ENCODE measurements at places on chromosomes 3 and 15. TPM values are rescaled to one million over a fixed set of nuclear protein-coding genes. Genes with fewer than 3 reads are reported as not detected.

The CCDC13 gene
- total RNA-seq, result 0.94 TPM

The STRIT1 gene
- total RNA-seq, result not detected

- no peak overlapping the region for H3K27ac ChIP-seq
- DNase-seq, result no peak
- no peak overlapping the region for H3K4me3 ChIP-seq
- no peaks in the 10 kb centered on the region for H3K36me3 ChIP-seq
Observed at GRCh38 chr3:59528251-59528650, 478.4 kb upstream of the CFAP20DC start.

DNA sequence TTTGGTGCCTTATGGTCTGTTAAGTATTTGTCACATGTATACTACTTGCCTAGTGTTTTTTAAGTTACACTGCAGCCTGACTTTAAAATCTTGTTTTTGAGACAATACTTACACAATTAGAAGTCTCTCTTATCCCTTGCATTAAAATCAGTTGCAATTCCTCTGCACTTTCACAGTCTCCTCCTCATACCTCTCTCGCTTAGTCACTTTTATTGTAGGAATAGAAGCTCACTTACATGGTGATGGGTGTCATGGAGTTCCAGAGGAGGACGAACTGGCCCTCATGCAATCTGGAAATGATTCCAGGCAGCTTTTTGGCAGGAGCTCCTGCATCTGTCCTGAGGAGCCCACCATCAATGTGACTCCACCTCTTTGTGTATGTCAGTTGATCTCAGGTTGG lies 238.4 kb upstream of the TBC1D5 start:
- no peaks in the 10 kb centered on the region for H3K36me3 ChIP-seq
- H3K27me3 ChIP-seq, result no peaks in the 10 kb centered on the region
- peaks cover 31% of the 10 kb centered on the region for H3K4me1 ChIP-seq
- H3K4me3 ChIP-seq, result peak overlapping the region; percentile 20
- no peak for DNase-seq

DNA sequence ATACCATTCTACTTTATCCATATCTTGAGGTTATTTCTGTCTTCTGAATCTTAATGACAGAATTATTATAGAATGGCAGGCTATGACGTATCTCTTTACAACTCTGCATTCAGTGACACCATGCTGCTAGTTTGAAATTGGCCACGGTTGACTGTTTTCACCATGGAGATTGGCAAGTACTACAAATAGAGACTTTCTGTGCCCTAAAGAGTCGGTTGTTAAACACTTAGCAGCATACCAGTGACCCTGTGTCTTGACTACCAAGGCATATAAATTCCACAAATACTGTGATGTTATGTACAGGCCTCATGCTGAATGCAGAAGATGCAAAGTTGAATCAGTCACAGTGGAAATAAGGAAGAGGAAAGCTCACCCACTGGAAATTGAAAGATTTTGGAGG lies 67.0 kb upstream of the CADPS start:
- H3K36me3 ChIP-seq, result no peaks in the 10 kb centered on the region
- no peaks in the 10 kb centered on the region for H3K4me1 ChIP-seq
- DNase-seq, result no peak
- H3K27me3 ChIP-seq, result no peaks in the 10 kb centered on the region
- no peak overlapping the region for H3K27ac ChIP-seq
- no peak overlapping the region for H3K4me3 ChIP-seq

- H3K27ac ChIP-seq, result no peak overlapping the region
- no peaks in the 10 kb centered on the region for H3K4me1 ChIP-seq
- H3K36me3 ChIP-seq, result peaks cover 34% of the 10 kb centered on the region
- no peak for DNase-seq
- no peaks in the 10 kb centered on the region for H3K27me3 ChIP-seq
- no peak overlapping the region for H3K4me3 ChIP-seq
Observed at GRCh38 chr3:45475145-45475544, 86.8 kb downstream of the LARS2 start.

- no peak overlapping the region for H3K4me3 ChIP-seq
- H3K4me1 ChIP-seq, result no peaks in the 10 kb centered on the region
- no peak for DNase-seq
- H3K36me3 ChIP-seq, result no peaks in the 10 kb centered on the region
- no peaks in the 10 kb centered on the region for H3K27me3 ChIP-seq
- no peak overlapping the region for H3K27ac ChIP-seq
Observed at GRCh38 chr15:80572337-80572736, 122.8 kb upstream of the ABHD17C start.

- peaks cover 3% of the 10 kb centered on the region for H3K36me3 ChIP-seq
- H3K4me1 ChIP-seq, result no peaks in the 10 kb centered on the region
- H3K27ac ChIP-seq, result no peak overlapping the region
- DNase-seq, result no peak
Observed at GRCh38 chr3:113268942-113269341, 57.6 kb downstream of the BOC start.

- no peak overlapping the region for H3K4me3 ChIP-seq
- H3K27me3 ChIP-seq, result no peaks in the 10 kb centered on the region
- DNase-seq, result no peak
- H3K4me1 ChIP-seq, result no peaks in the 10 kb centered on the region
Observed at GRCh38 chr3:13966302-13966701, 86.4 kb upstream of the WNT7A start.
